ENCODE measurements at places on chromosomes 7 and 10.

- no peak for DNase-seq
These were observed 48.4 kb downstream of the GATA3 start for GRCh38 chr10:8102708-8103401.

DNA sequence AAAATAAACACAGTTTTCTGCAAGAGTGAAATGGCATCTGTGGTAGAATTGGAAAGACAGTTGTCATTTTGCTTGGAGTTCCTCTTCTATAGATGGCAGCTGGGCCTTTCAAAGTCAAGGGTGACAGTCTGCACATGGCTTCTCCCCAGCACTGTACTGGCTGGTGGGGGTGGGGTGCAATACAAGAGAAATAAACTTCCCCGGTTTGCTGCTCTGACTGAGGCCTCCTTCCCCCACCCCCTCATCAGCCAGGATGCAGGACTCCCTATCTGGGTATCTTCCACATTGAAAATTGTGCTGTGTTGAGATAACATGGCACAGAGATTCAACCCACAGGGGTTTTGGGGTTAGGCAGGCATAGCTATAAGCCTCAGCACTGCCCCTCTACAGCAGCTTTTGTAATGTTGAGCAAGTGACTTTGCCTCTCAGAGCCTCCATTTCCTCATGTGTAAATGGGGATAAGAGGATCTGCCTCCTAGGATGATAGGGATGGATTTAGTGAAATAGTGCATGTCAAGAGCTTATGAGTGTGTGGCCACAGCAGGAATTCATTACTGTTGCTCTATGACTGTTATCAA, 85.8 kb upstream of the WDR11 start:
- no peak for DNase-seq

- DNase-seq = no peak
These were observed 29.2 kb upstream of the GALNTL5 start for GRCh38 chr7:151927011-151927410.

DNA sequence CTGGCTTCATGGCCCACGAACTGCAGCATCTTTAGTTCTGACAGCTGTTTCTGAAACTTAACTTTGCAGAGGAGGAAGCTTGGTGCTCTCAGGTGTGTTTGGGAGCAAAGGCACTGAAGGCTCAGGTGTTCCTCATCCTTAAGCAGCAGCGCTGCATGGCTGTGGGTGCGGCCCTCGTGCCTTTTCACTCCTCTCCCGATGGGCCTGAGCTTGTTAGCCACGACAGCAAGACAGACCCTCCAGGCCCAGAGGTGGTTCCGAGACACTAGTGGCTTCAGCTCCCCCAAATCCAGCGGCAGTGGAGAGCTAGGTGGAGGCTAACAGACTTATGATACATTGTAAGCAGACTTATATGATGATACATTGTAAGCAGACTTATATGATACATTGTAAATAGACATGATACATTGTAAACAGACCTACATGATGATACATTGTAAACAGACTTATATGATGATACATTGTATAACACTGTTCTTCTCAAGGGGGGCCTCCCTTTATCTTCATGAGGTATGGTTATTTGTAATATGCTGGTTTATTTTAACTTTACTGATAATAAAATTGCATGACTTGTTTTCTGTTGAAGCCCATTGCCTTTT, 14.1 kb downstream of the PFKP start:
- DNase-seq = peak; percentile 53

- DNase-seq = no peak
These were observed 653.0 kb upstream of the MGMT start for GRCh38 chr10:128814024-128814423.

DNA sequence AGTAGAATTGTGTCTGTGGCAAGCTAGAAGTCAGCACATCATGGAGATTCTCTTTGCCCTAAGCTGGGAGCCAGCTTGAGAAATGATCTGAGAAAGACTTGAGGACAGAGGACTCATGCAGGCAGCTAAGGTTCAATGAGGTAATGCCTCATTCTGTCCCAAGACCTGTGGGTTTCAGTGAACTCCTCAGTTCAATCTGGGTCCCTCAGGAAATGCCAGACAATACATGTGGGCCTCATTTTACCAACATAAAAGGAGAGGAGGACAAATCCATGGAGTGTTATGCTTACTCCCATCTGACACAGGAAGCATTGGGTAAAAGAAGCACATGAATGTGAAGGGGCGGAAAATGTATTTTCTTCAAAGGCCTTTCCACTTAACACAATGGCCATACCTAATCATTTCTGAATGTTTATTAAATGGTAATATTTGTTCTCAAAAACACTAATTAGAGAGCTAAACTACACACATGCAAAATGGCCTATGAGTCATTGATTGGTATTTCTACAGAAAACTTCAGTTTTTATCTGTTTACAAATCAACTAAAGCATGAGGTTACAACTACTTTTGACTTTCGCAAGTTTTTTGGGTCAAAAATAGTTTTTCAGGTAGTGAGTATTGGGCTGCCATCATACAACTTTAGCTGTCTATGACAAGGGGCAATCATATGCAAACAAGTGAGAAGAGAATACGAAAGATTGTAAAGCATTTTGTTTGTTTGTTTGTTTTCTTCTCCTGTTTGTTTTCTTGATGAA, 205.3 kb downstream of the CHRM2 start:
- no peak for DNase-seq

- no peak for DNase-seq
These were observed 93.1 kb downstream of the ZMYND11 start for GRCh38 chr10:228366-228765.

GRCh38 chr10:12048547-12048946, 5.9 kb upstream of the UPF2 start:
- no peak for DNase-seq

GRCh38 chr7:118080947-118081346, 103.0 kb upstream of the LSM8 start:
- peak; percentile 74 for DNase-seq
